ENCODE measurements at places on chromosomes 4 and X.
A peak's percentile ranks its signal among the peaks of the same experiment; 100 is the strongest.

GRCh38 chrX:82627568-82627967, 880.5 kb upstream of the POU3F4 start:
- DNase-seq, result no peak

DNA sequence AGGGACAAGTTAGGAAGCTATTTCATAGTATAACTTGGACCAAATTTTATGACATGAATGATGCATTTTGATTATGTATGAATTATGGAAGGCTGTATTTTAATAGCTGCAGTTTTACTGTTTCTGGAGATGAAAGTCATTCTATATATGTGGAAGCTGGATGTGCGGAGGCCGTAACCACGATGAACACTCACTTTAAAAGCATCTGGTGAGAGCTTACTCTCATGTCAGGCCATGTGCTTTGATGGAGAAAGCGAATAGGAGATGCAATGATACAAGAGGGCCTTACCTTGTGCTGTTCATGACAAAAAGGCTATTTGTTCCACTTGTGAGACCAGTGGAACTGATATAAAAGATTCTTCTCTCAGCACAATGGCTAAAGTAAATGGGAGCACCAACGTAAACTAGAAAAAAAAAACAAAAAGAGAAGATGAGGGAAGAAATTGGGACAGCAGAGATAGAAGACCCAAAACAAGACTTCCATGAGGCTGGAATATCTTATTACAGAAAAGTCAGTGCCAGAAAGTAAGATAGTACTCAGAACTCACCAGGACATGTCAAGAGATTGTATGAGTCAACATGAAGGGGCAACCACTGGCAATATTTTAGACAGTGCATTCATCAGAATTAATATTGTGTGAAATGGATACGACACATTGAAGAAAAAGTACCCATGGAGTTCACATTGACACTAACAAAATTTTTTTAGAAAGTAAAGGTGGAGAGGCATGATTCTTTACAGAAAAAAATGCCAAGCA, 63.3 kb upstream of the GAB1 start:
- no peak for DNase-seq

DNA sequence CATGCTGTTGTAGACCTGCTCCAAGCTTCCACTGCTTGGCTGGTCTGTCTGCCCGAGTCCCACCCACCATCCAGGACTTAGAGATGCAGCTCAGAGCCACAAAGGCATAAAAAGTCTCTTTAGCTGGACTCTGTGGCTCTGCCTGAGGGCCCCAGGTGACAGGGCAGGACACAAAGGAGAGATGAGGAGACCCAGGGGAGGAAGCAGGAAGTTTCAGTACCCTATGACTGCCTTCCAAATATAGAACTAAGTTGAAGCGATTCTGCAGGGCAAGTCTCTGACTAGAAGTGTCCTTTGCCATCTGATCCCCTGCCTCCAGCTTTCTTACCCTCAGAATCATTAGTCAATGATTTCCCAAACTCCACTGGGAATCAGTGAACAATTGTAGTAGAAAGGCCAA, 11.2 kb upstream of the CXCR3 start:
- no peak for DNase-seq

GRCh38 chr4:169800541-169800940, 42.8 kb upstream of the HPF1 start:
- DNase-seq, result no peak

DNA sequence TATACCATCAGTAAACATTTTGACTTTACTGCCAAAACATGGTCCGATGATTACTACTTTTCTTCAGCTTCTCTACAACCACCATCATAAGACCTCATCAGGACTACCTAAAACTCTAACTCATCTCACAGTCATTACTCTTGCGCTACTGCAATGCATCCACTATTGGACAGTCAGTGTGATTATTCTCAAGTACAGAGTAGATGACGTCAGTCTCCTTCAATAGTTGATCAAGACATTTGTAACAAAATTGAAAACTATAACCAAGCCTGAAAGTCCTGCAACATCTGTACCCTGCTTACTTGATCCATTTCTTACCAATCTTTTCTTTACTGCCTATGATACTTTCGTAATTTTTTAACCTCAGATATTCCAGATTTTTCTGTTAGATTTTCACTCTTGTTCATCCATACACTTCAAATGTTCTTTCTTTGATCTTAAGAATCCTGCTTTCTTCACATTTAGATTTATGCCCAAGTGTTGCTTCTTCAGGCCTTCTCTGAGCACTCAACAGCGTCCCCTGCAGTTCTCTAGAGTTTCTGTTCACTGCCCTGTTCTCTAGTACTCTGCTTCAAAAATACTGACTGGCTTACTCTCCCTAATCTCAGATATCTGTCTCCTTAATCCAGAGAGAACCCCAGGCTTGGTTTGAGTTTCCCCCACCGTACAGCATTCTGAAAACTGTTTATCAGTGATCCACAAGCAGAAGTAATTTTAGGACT, 1517.6 kb downstream of the STIM2 start:
- DNase-seq, result no peak

GRCh38 chr4:24794916-24795665, at the start of gene SOD3:
Gene SOD3 (plus strand): TSS chr4:24795573. CDS start chr4:24799522, 3,949 bp downstream.
- no peak for DNase-seq

DNA sequence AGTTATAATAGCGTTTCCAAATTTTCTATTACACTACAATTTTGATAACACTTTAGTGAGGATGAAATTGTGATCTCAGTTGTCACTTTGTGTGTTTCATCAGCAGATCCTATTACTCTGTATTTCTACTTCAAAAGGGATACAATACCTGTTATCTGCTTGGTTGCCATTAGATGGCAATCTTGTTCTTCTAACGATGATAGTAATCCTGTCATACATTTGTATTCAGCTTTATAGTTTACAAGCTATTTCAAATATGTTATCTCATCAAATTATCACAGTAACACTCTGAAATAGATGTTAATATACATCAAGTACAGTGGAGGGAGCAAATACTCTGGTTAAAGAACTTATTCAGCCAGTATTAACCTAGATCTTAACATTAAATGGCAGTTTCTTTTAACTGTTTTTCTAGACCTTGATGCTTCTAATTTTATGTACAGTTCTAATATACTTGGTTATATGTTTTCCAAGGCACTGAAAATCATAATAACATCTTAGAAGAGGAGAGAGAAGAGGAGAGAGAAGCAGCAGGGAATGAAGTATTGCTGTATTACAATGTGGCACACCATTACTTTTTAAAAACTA, 292.0 kb downstream of the CCSER1 start:
- no peak for DNase-seq

GRCh38 chrX:24169211-24169610, 19.7 kb downstream of the ZFX start:
- no peak for DNase-seq

DNA sequence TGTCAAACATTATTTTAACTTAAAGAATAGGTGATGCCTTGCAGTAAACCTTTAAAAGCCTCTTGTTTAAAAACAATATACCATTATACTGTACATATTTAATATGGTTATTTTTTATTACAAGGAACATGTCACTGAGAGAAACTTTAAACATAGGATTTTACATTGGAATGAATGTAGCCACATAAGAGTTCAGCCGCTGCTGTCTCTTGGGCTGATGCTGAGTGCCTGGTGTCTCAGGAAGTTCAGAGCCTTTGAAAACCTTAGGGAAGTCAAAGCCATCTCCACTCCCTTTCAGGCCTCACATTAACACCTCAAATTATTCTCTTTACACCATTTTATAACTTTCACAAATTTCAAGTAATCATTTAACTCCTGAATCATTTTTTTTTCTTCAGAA, 93.5 kb upstream of the DKK2 start:
- DNase-seq, result no peak

- DNase-seq, result no peak
These were observed 45.6 kb upstream of the USP46 start for GRCh38 chr4:52704661-52705060.

GRCh38 chrX:20653070-20653469, 386.4 kb upstream of the RPS6KA3 start:
- DNase-seq, result no peak

DNA sequence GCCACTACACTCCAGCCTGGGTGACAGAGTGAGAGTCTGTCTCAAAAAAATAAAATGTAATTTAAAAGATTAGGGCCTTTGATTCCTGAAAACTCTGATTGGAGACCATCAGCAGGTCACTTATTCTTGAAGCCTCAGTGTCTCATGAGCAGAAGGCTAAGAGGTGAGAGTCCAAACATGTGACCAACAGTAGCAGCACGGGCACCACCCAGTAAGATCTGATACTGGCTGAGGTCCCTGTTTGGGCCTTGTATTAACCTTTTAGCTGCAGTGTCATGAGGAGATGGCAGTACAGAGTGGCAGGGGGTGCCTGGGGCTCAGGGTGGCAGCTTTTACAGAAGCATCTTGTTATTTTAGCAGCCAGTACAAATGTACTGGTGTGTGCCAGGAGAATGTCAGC, 89.3 kb downstream of the FHDC1 start:
- no peak for DNase-seq

GRCh38 chr4:38759790-38760122, 23.0 kb downstream of the TLR10 start:
- no peak for DNase-seq

DNA sequence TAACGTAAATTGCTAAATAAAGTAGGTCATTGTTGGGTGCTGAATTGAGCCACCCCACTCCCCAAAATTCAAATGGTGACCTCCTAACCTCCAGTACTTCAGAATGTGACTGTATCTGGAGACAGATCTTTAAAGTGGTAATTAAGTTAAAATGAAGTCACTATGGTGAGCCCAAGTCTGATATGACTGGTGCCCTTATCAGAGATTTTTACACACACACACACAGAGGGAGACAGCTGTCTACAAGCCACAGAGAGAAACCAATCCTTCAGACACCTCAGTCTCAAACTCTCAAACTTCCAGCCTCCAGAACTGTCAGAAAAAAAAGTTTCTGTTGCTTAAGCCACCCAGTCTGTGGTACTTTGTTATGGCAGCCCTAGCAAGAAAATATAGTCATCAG, 879.2 kb upstream of the INTU start:
- DNase-seq, result no peak

GRCh38 chrX:39808471-39808917, 289.3 kb downstream of the BCOR start:
- DNase-seq, result no peak

DNA sequence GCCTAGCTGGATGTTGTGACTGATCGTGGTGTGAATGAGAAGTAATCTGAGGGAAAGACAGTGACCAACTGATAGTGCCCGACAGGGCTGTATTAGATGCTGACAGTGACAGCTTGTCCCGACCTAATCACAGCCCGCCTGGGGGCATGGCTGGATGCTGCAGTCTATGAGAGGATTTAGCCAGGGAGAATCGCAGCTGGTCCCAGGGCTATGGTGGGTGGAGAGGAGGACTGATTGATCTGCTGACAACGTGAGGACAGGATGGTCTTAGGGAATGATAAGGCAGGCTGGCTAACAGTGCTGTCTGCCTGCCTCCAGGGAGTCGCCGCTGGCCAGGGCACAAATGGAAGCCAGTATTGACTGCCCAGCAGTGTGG, 621 bp upstream of the SUV39H1 start:
- no peak for DNase-seq

DNA sequence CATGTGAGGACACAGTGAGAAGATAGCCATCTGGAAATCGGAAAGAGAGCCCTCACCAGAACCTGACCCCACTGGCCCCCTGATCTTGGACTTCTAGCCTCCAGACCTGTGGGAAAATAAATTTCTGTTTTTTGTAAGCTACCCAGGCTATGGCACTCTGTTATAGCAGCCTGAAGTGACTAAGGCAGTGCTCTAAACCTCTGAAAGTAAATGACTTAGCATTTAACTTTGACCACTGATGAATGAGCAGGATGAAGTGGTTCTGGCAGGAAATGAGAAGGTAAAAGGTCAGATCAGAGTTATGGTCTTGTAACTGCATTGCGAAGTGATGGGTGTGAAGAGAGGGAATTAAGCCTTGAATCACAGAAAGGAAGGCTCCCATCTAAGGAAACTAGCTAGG, 17.0 kb downstream of the GPAT3 start:
- DNase-seq, result no peak

- DNase-seq, result no peak
These were observed 369.7 kb downstream of the BCOR start for GRCh38 chrX:39728025-39728424.

GRCh38 chr4:110675426-110675825, 52.5 kb upstream of the PITX2 start:
- no peak for DNase-seq

GRCh38 chr4:42149004-42149403, 3.5 kb downstream of the BEND4 start:
- no peak for DNase-seq

GRCh38 chr4:182062458-182062857, 180.7 kb upstream of the TENM3 start:
- no peak for DNase-seq

GRCh38 chr4:64158648-64159326, 250.5 kb downstream of the TECRL start:
- peak; percentile 63 for DNase-seq

DNA sequence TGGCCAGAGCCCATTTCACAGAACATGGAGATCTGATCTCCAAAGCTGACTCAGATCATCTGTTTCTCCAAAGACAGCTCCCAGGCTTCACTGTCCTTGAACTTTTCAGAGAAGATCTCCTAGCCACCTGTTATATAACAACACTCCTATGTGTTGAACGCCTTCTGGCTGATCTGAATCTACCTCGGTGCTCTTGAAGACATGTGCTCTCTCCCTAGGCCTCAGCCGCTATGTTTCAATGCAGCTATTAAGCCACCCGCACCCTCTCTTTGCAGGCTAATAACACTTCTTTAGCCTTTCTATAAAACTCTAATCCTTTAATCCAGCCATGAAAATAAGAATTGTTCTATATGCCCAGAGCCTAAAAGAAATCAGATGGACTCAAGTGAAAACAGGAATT, 34.9 kb downstream of the SEL1L3 start:
- no peak for DNase-seq

DNA sequence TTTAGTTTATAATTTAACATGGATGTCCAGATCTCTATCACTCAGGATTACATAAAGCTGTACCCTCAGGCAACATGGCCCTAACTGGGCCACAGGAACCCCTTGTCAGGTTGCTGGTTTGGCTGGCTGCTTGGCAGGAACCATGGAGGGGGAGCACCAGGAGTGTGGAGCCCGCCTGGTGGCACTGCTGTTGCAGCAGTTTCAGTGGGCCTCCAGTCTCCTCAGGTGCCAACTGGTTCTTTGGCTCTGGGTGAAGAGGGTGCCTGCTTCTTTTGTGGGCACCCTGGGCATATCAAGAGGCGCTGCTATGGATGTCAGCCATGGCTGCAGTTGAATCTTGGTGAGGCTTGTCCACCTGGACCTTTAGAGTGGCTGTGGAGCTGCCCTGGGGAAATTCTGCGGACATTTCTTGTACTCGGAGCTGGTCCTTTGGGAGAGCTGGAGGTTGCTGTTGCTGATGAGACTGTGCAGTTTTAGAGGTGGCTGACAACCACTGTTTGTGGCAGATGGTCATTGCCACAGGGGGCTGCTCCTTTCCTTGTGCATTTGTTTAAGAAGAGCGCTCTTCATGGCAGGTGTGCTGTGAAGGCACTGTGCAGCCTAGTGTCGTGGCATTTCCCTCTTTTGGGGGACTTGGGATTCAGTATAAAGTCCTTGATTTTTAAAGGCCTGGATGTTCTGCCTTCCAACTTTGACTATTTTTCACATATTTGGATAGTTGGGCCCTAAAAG, 10.3 kb upstream of the SMIM14 start:
- no peak for DNase-seq

- no peak for DNase-seq
These were observed 483.7 kb upstream of the FTHL17 start for GRCh38 chrX:31555506-31555905.
